ENCODE measurements at places on chromosomes 5 and 9.

GRCh38 chr5:159667286-159667685, 249.0 kb upstream of the ADRA1B start:
- no peak for DNase-seq

GRCh38 chr5:172871982-172872381, 37.9 kb downstream of the ERGIC1 start:
- no peak for DNase-seq

DNA sequence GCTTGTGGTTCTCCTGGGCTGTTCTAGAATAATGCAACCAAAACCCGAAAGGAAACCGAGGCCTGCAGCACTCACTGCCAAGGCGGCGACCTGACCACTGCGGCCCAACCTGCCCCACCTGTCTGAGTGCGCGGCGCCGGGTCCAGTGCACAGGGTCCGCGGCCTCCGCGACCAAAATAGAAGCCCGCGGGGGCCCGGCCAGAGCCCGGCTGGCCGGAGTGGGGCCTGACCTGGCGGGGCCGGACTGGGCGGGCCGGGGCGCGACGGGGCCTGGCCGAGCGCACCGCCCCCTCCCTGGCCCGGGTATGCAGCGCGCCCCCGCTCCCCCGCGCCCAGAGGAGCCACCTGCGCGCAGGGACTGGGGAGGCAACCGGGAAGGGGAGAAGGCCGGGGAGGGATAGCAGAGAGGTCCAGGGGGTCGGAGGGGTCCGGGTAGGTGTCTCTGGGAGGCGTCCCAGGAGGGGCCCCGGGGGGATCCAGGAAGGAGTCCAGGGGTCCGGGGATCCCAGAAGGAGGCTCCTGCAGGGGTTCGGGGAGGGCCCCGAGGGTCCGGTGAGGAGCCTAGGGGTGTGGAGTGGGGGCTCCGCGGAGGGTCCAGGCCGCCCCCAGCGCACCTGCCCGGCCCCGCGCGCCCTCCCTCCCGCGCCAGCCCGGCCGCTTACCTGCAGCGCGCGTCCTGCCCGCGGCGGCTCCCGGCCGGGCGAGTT, 503 bp downstream of the SEMA4D start:
- no peak for DNase-seq

DNA sequence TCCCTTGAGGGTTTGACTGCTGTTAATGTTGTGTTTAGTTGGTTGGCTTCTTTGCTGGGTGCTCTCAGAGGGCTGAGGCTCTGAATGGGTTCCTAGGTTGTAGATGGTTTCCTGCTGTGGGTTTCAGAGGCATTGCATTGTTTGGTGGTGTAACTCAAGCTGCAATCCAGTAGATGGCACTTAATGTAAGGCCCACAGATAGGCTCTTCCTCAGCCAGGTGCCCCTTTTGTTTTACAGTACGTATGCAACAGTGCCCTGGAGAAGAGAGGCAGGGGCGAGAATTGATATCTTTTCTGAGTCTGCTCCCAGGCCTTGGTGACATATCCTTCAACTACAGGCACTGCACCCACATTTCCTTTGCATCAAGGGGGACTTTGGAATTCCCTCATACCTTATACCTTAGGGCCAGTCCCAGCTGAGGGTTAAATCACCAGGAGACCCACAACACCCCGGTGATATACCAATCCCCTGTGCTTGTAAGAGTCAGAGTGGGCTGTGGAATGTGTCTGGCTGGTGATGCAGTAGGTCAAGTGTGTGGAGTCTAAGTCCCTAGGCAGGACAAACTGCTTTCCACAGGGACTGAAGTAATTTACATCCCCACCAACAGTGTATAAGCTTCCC, 7.0 kb upstream of the UGT3A2 start:
- no peak for DNase-seq

DNA sequence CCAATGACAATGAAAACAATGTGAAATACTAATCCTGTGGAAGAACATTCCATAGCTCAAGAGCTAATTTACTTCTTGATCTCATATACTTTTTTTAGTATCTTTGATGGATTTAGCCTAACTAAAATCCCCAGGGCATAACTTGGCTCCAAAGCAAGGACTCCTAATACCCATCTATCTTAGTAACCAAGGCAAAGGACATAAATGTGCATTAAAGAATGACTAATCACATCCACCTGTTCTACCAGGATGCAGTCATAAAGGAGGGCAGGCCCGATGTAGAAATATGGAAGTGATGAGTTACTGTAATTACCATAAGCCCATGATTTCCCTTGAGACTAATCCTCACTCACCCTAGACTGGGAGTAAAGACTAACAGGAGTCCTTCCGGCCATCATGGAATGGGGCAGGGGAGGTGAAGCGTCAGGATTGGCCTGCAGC, 56.9 kb downstream of the KIF24 start:
- DNase-seq, result no peak

DNA sequence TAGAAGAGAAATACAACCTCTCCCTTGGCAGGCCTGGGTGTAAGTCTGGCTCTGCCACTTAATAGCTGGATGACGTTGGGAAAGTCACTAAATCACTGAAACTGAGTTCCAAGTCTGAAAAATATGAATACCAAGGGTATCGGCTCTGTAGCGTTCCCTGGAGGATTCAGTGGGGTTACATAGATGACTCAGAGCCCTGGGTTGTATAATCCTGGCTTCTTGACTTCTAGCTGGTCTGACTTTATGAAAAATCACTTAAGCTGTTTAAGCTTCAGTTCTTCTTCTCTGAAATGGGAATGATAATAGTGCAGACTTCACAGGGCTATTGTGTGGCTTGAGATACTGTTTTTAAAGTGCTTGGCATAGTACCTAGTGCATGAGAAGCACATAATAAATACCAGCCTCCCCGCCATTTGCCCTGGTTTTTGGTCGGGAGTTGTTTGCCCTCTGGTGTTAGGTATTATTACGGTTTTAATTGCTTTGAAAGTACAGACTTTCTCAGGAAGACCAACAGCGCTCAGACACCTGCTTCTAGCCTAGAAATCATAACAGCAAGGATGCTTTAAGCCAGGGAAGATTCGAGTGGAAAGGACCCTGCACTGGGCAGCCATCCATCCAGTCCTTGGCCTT, 43.0 kb downstream of the CYFIP2 start:
- no peak for DNase-seq

- DNase-seq, result no peak
These were observed 93.5 kb downstream of the PPP2R2B start for GRCh38 chr5:146785065-146785464.

- no peak for DNase-seq
These were observed 62.8 kb downstream of the PFDN1 start for GRCh38 chr5:140239939-140240700.

GRCh38 chr5:153824909-153825308, 213.8 kb downstream of the FAM114A2 start:
- DNase-seq, result no peak

GRCh38 chr9:33381231-33381791, 21.1 kb downstream of the AQP7 start:
- no peak for DNase-seq

DNA sequence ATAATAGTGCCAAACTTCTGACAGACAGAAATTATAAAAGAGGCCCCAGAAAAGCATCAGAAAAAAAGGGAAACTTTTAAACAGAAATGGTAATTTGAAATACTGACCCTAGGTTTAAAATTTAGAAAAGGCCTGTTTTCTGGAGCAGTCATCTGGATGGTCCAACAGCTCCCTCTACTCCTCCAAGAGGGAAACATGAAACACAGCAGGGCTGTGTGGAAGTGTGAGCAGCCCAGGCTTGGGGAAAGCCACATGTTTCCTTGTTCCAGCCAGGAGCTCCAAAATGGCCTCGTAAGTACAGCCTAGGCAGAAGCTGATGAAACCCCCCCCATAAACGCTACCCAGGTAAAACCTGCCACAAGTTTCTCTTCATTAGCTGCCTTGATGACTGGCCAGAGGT, 499.3 kb upstream of the ADAMTS16 start:
- DNase-seq, result no peak

GRCh38 chr5:72307968-72308852, 11.8 kb downstream of the MRPS27 start:
- peak; percentile 76 for DNase-seq

- no peak for DNase-seq
These were observed 669 bp upstream of the ZFP37 start for GRCh38 chr9:113057193-113057592.

GRCh38 chr5:98698359-98698758, 75.1 kb upstream of the RGMB start:
- peak; percentile 49 for DNase-seq

- no peak for DNase-seq
These were observed 483.7 kb upstream of the PIK3R1 start for GRCh38 chr5:67731886-67732285.

DNA sequence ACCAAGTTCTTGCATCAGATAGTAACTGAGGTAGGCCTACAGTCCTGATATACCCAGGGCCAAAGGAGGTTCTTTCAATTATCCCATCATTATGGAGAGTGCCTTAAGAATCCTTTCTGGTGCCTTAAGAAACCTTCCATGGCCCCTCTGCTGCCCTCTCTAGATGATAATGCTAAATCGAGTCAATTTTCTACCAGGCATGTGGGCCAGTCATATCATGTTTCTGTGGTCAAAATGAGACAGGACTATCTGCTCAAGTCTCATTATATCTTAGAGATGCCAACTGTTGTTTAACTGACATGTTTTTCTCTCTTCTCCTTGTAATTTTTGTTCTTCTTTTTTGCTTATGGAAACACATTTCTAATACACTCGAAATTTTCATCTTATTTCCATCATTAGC, 127.6 kb downstream of the EDIL3 start:
- DNase-seq, result no peak

DNA sequence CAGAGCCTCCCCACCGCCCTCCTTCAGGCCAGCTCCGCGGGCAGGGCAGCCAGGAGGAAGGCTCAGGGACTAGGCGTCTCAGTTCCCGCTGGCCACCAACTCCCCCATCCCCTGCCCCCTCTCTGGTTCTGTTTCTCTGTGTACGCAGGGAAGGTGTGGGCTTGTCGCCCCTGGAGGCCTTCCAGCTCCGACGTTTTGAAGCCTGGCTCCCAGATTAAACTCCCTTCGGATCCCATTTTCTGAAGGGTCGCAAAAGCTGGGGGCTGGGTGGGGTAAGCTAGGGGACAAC, 346 bp downstream of the ATOX1 start:
- no peak for DNase-seq

- no peak for DNase-seq
These were observed 37.4 kb downstream of the CSNK1G3 start for GRCh38 chr5:123549256-123549904.

DNA sequence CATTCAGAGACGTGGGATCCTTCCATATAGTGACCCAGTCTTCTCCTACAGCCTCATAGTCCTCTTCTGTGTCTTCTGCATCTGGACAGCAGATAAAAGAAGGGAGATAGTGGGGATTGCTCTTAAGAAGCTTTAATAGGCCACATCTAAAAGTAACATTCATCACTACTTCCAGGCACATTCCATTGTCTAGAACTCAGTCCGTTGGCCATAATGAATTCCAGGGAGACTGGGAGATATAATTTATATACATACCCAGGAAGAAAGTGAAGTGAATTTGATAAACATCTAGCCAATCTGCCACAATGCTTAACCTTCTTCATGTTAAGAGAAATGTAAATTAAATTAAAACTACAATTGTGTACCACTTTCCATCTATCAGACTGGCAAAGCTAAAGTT, 22.5 kb upstream of the GLIPR2 start:
- DNase-seq, result no peak

DNA sequence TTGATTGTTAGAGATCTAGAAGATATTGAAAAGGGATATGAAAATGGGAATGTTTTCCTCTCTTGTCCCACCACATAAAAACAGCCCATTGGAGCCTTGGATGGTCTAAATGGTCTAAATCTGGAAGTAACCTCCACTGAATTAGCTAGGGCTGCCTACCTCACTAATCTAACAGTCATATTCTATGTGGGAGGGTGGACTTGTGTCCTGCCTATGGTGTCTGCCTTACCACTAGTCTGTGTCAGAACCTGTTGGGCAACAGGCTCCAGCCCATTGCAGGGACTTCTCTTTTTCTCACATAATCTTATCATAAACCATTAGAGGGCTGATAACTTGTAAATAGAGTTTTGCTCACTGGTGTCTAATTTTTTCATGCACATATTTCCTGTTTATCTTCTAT, 548.8 kb upstream of the CDH18 start:
- no peak for DNase-seq

GRCh38 chr5:157740229-157740610, 3.3 kb upstream of the LSM11 start:
- DNase-seq, result no peak

DNA sequence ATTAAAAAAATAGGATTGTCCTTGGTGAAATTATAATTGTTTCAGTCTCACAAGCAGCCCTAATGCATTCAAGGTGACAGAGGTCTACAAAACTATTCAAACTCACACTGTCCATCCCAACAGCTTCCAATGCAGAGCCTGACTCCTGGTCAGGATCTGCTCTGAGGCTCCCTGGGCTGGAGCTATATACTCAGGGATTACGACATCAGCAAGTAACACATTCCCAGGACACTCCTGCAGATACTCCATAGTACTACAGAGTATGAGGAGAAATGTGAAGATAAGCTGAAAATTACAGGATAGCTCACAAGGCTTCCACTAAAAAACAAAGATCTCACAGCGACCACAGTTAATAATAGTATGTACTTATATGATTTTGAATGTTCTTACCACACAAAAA, 130.1 kb downstream of the AUH start:
- no peak for DNase-seq

GRCh38 chr9:99349870-99350269, 127.8 kb downstream of the SEC61B start:
- DNase-seq, result no peak

- DNase-seq, result no peak
These were observed 19.2 kb upstream of the TOR1B start for GRCh38 chr9:129783516-129784361.

DNA sequence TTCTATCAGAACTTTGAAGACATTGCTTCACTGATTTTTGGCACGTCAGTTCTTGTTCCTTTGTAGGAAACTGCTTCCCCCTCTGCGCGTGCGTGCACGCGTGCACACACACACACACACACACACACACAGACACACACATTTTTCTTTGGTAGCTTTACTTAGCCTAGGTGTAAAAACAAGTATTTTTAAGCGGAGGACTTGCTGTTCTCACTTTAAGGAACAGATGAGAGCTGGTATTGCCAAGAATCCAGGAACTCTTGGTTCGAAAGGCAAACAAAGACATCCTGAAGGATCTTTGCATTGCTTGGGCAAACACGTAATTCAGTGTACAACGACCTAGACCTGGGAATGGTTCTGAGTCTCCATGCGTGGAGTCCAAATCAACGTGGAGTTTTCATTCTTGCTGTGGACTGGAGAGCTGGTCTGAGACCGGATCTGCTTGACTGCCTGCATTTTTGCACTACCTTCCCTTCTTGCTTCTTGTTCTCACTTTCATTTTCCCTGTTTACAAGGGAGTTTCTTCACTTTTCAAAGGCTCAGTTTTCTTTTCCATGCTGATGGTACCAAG, 8.2 kb downstream of the TMEM268 start:
- DNase-seq, result no peak

DNA sequence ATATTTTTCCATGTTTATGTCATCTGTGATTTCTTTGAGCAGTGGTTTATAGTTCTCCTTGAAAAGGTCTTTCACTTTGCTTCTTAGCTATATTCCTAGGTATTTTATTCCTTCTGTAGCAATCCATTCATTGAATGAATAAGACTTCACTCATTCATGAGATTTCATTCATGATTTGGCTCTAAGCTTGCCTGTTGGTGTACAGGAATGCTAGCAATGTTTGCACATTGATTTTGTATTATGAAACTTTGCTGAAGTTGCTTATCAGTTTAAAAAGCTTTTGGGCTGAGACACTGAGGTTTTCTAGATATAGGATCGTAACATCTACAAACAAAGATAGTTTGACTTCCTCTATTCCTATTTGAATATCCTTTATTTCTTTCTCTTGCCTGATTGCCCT, 15.9 kb downstream of the RLN2 start:
- DNase-seq, result no peak

GRCh38 chr9:107484117-107484723, 5.3 kb downstream of the KLF4 start:
- DNase-seq, result no peak

GRCh38 chr9:28607843-28608242, 1034.6 kb upstream of the C9orf72 start:
- DNase-seq, result no peak
